Vagina (tissue), 2 donors: ENCODE measurements at places on chromosomes 4 and X.

DNA sequence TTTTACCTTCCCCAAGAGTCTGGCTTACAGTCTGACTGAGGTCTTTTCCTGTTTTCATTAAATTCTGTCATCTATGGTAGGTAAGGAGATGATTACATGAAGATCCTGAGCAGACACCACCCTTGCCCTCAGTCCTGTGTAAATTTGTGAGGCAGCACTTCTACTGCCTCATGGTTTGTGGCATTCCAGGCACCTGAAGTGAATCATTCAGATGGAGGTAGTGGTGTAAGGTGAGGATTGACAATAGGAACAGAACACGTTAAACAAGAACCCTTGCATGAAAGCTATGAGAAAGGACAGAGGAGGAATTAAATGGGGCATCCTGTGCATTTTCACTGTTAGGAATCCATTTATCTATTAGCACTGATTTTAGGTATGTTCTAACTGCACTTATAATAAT, 618.6 kb downstream of the TLL1 start:
- DNase-seq = no peak

- no peak for DNase-seq
Measured at GRCh38 chr4:181784881-181785280, 458.3 kb upstream of the TENM3 start.

DNA sequence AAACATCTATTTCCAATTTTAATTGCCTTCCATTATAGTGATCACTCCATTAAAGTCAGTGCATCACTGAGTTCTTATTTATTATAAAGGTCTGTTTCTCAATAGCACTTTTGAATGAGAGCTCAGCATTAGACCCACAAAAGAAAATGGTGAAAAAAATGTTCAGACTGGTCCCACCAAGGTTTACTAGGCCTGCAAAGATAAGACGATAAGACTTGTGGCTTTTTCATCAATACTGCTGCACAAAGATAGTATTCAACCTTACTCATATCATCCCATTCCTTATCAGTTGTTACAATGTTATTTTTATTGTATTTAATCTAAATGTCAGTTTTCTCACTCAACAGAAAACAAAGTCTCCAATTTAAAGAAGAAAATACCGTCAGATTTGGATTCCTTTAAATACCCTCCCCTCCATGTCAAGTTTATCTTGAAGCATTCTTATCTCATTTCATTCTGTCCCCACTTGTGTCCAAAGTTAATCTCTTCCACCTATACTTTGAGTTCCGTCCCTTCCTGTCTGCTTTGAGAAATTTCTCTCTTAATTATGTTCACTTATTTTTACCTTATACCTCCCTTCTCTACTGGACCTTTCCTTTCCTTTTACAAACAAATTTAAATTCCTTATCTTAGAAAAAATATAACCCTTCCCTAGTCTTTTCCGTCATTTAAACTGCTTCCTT, 140.0 kb downstream of the GASK1B start:
- DNase-seq = no peak

- no peak for DNase-seq
Measured at GRCh38 chrX:120746153-120746552, 116.3 kb upstream of the C1GALT1C1 start.

GRCh38 chrX:100368167-100368566, 41.9 kb downstream of the PCDH19 start:
- no peak for DNase-seq

- DNase-seq = no peak
Measured at GRCh38 chr4:156779774-156780173, 191.8 kb downstream of the PDGFC start.

GRCh38 chrX:119688911-119689321, 4.1 kb downstream of the SEPTIN6 start:
- DNase-seq = no peak

DNA sequence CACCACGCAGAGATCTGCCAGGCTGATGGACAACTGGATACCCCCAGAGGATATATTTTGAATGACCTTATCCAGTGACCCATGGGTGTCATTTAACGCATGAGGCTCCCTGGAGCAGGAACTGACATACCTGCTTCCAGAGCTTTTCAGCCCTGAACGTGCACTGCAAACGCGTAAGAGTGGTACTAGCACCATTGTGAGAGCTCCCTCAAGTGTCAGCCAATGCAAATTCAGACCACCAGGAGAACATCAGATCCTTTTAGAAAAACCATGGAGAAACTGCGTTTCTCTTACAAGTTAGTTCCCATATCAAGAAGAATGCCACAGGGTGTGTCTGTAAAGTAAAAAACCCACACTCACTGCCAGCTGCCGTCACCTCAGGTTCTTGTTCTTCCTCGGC, 7.3 kb downstream of the TREX2 start:
- DNase-seq = no peak

GRCh38 chr4:119933606-119934005, 133.0 kb downstream of the MAD2L1 start:
- no peak for DNase-seq

DNA sequence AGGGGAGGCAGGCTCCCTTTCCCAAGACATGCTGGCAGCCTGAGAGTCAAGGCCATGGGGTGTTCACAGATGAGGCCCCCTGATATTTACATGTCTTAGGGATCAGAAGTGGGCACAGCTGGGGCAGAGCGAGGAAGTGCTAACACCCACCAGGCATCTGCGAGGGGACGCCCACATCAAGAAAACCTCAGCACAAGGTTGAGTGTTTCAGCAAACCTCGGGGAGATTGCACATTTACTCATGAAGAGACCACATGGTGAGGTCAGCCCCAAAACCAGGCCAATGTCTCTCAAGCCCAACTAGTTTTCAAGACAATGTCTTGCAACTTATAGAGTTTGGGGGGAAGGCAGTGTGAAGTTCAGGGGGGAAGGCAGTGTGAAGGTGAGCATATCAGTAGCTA, 55.2 kb downstream of the CLNK start:
- DNase-seq = no peak

GRCh38 chr4:140252141-140252741, 98.3 kb upstream of the MAML3 start:
- DNase-seq = no peak

GRCh38 chr4:159206427-159206871, 103.6 kb downstream of the RAPGEF2 start:
- DNase-seq = no peak

GRCh38 chrX:10903523-10903922, 207.6 kb upstream of the HCCS start:
- no peak for DNase-seq

- no peak for DNase-seq
Measured at GRCh38 chr4:151302432-151302831, 23.0 kb downstream of the SH3D19 start.
